ENCODE measurements at places on chromosomes 6 and 20.

- DNase-seq, result no peak
Measured at GRCh38 chr6:35298625-35299140, 1.1 kb downstream of the DEF6 start.

DNA sequence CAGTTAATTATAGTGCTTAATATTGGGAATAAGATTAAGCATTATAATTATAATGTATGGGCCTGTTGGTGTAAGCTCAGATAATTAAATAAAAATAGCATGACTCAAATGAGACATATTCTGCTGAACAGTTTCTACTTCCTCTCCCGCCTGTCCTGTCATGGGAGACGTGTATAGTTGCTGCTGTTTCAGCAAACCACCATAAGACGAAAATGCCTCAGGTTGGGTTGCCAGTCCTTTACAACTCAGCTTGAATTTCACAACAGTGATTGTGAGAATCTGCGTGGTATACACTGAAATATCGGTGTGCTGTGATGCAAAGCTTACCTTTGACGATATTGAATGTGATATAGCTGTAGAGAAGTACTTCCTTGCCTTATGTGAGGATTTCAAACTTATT is 99.5 kb downstream of the POPDC3 start:
- DNase-seq, result no peak

GRCh38 chr6:18680842-18681241 is 293.7 kb downstream of the RNF144B start:
- no peak for DNase-seq

GRCh38 chr20:61394088-61394799 is 142.2 kb downstream of the CDH4 start:
- no peak for DNase-seq

DNA sequence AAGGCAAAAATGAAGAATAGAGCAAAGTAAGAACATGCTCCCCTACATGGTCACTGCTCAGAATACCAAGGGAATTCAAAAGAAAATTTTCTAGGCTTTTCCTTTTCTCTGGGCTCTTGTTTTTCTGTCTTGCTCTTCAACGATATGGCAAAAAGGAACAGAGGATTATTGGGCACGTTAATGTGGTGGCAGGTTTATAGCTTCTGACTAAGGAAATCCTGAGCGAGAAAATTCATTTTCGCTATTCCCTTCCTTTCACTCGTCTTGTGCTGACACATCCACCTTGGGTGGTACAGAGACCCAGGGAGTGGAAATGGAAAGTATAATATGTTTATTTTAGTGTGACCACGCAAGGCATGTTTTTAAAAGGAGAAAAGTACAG is 132.8 kb downstream of the TRIM27 start:
- DNase-seq, result no peak

GRCh38 chr6:139846538-139847456 is 472.3 kb upstream of the CITED2 start:
- no peak for DNase-seq

GRCh38 chr6:125924169-125924568 is 32.4 kb upstream of the HINT3 start:
- no peak for DNase-seq

- DNase-seq, result peak; percentile 34
Measured at GRCh38 chr6:24927985-24928745, 7.6 kb downstream of the RIPOR2 start.

DNA sequence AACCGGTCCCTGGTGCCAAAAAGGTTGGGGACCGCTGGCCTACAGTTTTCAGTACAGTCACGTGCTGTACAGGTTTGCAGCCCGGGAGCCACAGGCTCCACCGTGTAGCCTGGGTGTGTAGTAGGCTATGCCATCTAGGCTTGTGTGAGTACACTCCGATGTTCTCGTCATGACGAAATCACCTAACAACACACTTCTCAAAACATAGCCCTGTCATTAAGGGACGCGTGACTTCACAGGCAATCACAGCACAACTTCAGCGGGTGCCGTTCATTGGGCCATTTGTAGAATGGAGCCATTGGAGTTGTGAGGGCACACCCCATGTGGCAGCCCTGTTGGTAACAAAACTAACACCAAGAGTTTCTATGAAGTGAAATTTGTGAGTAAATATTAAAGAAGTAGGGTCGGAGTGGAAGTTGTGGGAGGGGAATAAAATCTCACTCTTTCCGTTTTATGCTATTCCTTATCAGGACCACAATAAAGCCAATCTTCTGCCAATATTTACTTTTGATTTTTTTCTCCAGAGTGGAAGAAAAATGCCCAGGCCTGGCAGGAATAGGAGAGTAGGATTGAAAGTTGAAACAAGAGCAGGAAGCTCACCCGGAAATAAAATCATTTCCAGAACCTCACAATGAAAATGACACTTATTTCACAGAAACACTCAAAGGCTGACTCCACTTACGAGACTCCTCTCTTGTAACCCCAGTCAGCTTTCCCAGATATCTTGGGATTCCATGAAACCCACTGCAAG is 63.7 kb upstream of the PTPN1 start:
- no peak for DNase-seq

DNA sequence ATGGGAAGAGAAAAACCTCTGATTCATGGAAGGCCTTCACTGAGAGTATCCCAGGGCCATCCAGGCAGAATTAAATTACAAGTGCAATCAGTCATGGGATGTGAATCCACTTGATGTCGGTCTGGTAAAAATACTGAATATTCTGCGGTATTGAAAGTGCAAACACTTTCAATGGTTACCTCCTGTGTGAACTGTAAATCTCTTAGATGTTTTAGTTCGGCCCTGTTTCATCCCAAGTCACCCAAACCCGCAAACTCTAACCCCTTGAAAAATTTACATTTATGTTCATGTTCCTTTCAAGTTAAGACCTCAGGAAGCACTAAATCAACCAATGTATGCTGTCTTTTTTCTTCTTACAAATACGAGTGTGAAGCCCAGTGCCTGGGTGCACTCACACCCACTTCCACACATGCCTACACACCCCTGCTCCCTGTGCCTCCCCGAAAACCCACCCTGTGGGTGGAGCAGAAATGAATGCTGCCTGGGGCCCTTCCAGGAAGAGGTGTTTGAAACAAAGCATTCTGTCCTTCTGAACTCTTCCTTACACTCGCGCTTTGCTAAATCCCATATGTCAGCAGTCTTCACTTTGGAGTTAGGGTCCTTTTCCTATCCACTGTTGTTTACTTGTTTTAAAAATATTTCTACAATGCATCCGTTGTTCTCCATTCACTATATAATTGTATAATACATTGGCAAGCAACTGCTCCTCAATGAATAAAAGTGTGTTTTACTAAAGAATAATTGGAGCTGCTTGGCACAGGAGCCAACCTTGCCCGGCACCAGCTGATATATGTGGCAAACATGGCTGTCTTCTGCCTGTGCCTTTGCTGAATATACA is 62.7 kb downstream of the FYN start:
- DNase-seq, result peak; percentile 61

DNA sequence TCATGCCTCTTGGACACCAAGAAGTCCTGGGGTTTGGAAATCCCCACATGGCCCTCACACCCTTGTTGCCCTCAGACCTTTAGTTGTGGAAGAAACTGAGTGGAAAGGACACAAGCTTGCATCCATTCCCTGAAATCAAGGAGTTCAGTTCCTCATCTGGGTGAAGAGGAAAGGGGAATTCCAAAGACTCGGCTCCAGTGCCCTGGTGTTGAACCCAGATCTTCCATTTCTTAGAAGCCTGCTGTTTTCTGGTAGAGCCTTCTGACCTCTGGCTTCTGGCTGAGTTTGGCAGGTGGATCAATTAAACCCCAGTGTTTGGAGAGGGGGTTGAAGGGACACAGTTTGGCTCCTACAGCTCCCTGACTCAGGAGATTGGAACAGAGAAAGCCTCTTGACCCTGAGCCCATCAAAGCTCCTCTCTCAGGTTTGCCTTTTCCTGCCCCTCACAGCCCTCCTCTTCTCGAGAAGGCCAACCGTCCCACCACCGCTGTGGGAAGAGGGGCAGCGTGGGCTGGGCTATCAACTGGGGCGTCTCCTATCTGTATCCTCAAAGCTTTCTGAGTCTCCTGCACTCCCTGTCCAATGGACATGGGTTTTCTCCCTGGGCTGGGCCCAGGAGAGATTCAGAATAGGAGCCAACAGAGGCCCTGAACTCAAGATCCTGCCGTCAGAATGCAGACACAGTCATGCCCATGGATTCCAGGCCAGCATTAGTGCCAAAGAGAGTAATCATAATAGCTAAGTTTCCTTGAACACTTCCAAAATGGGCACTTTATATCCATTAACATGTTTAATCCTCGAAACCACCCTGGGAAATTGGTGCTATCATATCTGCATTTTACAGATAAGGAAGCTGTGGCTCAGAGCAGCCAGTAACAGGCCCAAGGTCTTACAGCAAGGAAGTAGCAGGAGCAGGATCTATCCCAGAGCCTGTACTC is 146.2 kb downstream of the VEGFA start:
- DNase-seq, result no peak

- DNase-seq, result no peak
Measured at GRCh38 chr6:169363590-169363989, 109.9 kb upstream of the THBS2 start.

- DNase-seq, result peak; percentile 82
Measured at GRCh38 chr6:31399589-31400466, 3.6 kb upstream of the MICA start.

- no peak for DNase-seq
Measured at GRCh38 chr20:58695895-58696375, 3.3 kb downstream of the NPEPL1 start.

DNA sequence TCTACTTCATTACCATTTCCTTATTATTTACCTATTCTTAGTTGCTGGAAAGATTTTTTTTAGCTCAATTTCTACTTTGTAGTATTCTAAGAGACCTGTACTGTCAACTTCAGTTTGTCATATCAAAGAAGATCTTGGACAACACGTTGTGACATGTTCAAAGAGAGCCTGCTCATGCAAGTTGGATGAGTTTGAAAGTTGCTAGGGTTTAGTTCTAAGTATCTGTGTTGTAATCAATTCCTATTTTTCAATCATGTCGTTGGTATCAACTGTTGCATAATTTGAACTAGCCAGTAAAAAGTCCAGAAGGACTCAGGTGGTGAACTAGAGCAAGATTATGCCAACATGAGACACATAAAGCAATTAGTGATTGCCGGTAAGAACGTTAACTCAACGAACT is 30.2 kb downstream of the PKIB start:
- DNase-seq, result no peak

GRCh38 chr20:4867051-4867450 is 134.3 kb downstream of the SLC23A2 start:
- no peak for DNase-seq

GRCh38 chr6:116099036-116099435 is 1.6 kb upstream of the NT5DC1 start:
- no peak for DNase-seq

- no peak for DNase-seq
Measured at GRCh38 chr20:63705232-63706026, 2.3 kb downstream of the ARFRP1 start.

DNA sequence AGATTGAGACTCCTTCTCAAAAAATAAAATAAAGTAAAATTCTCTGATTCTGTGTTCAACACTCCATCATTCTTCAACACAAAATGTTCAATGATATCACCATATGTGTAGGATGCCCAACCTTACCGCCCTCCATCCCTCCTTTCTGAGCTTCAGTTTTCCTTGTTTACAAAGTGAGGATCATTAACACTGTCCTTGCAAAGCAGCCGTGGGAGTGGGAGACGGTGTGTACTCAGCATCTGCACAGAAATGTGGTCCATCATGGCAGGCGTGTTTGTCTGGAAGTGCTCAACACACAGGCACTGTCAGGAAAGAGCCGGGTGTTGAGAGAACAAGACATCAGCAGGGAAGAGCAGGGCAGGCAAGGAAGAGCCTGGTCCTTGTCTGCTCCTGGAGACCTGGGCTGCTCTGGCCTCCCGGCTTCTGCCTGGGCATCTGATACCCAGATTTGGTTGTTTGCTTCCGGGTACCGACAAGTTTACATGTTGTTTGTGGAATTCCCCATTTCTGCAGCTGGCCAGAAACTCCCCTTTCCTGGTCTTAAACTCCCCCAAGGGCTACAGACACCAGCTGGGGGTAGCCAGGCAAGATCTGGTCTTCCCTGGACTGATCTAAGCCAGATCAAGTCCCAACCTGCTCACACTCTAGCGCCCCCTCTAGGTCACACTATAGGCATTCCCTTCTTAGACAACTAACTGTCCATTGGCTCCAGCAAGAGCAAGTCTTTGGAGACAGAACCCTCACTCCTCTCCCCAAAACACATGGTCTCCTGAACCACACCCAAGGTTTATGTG is 26.7 kb upstream of the TTPAL start:
- DNase-seq, result no peak

- DNase-seq, result no peak
Measured at GRCh38 chr6:7580537-7580926, 9.5 kb upstream of the SNRNP48 start.

- peak; percentile 67 for DNase-seq
Measured at GRCh38 chr6:166786704-166787293, 159.7 kb upstream of the RPS6KA2 start.

Data from astrocyte of the spinal cord (primary cell).